ENCODE measurements at places on chromosomes 12 and 14.
A peak's percentile ranks its signal among the peaks of the same experiment; 100 is the strongest.

- DNase-seq, result no peak
These were observed 38.5 kb upstream of the SLCO1C1 start for GRCh38 chr12:20656600-20656999.

DNA sequence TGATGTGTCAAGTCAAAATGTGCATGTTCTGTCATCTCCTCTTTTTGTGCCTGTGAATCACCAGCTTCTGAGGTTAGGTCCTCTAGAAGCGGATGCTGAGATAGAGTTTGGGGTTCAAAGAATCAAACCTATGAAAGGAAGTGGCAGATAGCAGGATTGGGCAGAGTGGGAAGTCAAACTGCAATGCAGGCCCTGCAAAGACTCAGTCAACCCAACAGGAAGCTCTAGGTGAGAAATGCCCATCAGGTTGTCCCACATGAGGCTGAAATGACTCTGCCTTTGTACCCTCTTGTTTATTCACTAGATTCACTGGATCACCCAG, 4.5 kb upstream of the MIA2 start:
- DNase-seq, result no peak

- no peak for DNase-seq
These were observed 357.1 kb upstream of the MGAT4C start for GRCh38 chr12:86613311-86613710.

DNA sequence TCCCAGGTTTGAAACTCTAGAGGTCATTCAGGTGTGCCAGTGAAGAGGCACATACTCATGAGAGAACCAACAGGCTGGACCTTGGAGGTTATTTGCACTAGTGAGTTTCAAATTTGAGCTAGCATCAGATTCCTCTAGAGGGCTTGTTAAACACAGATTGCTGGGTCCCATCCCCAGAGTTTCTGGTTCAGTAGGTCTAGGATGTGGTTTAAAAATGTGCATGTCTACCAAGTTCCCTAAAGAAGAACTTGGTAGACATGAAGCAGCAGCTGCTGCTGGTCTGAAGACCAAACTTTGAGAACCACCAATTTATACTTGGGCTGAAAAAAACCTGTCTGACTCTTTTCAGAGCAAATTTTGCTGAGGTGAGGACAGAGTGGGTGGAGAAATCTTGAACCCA, 61.7 kb downstream of the SUSD6 start:
- peak; percentile 80 for DNase-seq

- DNase-seq, result no peak
These were observed 83.0 kb upstream of the FAR2 start for GRCh38 chr12:29066011-29066588.

- DNase-seq, result no peak
These were observed 138.5 kb downstream of the DICER1 start for GRCh38 chr14:95018821-95019220.

DNA sequence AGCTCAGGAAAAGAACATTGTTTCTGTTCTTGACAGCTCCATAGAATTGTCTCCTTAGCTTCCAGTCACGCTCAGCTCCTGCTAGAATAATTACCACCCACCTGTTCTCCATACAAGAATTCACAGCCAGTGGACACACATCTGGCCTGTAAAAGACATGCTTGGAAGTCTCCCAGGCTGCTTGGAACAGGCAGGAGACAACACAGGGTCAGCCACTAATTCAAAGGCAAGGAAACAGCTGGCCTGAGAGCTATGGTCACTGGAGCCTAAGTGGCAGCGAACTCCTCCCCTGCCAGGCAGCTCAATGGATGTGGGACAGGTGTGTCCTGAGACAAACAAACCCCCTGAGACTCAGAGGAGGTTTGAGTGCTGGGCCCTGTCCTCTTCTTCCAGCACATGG, 22.9 kb upstream of the LTBP2 start:
- no peak for DNase-seq

- DNase-seq, result peak; percentile 58
These were observed 20.1 kb upstream of the CCDC63 start for GRCh38 chr12:110826592-110827200.

DNA sequence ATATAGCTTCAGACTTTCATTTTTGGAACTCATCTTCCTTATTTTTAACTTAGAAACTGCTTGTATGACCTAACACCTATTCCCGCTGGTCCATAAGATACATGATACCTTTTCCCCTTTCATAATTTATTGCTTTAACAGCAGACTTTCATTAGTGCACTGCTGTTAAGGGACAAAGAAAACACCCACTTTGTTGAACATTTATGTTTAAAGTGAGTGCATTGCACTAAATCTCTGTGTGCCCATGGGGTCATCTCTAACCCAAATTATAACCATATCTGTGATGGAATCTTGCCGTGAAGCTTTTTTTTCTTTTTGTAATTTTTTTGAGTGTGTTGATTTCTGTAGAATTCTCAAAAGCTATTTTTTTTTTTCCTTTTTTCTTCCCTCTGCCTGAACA, 261.8 kb downstream of the TMTC2 start:
- no peak for DNase-seq

DNA sequence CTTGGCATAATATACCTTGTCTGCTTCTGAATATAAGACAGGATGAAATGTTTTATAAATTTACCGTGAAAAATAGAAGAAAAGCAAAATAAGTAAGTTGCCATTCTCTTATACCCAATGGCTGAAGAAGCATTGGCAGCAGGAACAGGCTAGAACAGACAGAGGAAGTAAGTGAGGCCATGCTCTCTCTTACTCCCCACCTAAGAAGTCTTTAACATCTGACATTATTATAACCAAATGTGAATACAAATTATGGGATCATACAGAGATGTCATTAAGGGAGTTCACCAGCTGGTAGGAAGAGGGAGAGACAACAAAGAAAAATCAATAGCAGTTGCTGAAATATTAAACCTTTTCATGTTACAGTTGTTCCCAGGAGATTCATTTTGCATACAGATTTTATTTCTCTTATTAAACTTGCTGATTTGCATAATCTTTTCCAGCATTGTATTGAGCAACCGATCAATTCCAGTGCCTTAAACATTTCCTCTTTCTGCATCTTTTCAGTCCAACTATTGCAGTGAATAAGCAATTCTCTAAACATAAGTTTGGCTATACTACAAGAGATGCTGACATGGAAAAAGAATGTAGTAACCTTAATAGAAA, 270.6 kb downstream of the SLC6A15 start:
- DNase-seq, result no peak

- DNase-seq, result no peak
These were observed 152.6 kb upstream of the TBX3 start for GRCh38 chr12:114836609-114837008.

- no peak for DNase-seq
These were observed 92.4 kb upstream of the TSPAN8 start for GRCh38 chr12:71250166-71250565.

GRCh38 chr12:54287261-54288157, 7.0 kb downstream of the HNRNPA1 start:
- no peak for DNase-seq

DNA sequence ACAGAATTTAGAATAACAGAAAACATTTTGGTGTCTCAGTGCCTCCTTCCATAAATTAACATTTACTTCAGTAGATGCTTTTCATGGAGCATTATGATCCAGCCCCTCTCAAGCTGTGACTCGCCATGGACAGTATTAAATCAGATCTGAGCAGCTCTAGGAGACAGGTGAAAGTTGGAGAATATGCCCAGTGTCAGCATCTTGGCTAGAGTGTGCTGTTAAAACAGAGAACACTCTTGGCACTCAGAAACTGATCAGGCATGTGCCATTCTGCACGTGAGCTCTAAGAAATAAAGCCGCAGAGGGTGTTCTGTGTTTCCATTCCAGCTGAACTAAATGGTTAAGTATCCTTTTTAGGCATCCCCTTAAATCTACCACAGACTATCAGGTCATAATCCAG, 68.0 kb downstream of the DIP2B start:
- DNase-seq, result no peak

GRCh38 chr12:105907982-105908381, 230.8 kb downstream of the NUAK1 start:
- no peak for DNase-seq

DNA sequence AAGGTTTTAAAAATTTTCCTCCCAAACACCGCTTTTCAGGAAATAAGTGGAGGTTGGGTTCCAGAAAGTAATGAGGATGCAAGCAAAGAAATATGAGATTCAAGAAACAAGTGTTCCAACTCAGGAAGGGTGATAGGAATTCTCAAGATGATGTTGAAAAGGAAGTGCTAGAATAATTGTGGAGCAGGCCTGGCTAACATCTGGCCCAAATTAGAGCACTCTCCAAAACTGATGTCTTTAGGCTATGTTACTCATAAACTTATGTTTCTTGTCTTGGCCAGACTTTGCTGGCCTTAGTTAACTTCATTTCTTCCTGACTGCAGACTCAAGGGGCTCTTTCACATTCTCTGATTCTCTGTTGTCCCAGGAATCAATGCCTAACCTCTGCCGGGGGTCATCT, 116.3 kb downstream of the TMTC3 start:
- DNase-seq, result no peak

GRCh38 chr12:115988212-115988611, 289.3 kb downstream of the MED13L start:
- no peak for DNase-seq

- DNase-seq, result no peak
These were observed 19.4 kb upstream of the CHPT1 start for GRCh38 chr12:101678081-101678480.

- DNase-seq, result peak; percentile 18
These were observed 21.4 kb upstream of the VSX2 start for GRCh38 chr14:74217672-74218448.

- DNase-seq, result no peak
These were observed 13.8 kb downstream of the KCNMB4 start for GRCh38 chr12:70379846-70380245.

DNA sequence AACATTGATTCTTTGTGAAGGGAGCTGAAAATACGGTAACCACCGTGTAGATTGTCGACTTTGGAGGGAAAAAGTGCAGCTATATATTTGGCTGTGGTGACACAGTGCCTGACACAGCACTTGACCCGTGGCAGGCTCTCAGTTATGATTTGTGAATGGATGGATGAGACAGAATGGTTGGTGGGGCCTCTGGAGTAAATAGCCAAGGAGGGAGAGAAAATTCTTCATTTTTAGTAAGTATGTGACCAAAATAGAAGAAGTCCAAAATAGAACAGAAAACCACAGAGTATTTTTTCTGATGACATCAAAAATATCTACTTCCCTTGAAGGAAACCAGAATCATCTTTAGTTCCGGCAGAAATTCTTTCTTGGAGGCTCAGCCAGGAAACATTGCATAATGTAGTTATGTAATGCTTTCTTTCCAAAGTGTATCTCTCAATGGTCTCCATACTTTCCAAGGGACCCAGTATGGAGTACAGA, 82.0 kb upstream of the WSCD2 start:
- DNase-seq, result no peak

DNA sequence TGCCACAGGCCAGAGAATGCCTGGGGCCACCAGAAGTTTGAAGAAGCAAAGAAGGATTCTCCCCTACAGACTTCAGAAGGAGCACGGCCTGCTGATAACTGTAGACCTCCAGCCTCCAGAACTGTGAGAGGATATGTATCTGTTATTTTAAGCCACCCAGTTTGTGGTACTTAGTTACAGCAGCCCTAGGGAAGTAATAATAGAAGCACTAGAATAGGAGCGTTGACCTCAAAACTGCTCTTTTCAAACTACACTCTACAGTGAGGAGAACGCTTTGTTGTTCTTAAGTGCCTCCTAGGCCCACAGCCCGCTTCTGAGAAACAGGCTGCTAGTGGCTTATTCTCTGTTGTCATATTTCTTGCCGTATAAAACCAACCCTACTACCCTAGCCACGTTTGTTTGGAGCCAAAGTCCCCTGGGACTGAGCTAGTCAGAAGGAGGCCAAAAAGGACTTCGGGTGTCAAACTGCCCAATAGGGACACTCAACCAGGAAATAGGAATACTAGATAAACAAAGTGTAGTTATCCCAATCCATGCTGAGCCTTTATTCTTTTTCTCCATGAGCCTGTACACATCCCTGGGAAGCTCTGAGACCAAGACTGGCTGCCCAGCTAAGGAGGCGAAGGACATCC, 38.5 kb upstream of the FRS2 start:
- no peak for DNase-seq

DNA sequence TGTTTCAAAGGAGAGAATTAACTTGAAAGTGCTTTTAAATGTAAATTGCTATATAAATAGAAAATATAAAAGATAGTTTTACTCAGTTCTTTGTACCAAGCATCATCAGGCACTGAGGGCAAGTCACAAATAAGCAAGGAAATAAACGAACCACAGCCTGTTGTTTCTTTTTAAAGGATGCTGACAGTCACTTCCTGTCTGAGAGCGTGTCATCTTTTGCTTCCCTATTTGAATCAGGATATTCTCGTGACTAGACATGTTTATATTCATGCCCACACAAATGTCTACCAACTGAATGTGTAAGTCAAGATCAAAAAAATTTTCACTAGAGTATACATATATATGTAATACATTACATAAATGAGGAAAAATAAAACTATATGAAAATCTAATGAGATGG, 31.4 kb upstream of the SLC2A13 start:
- peak; percentile 84 for DNase-seq

GRCh38 chr12:47717443-47718193, 7.7 kb downstream of the ENDOU start:
- peak; percentile 94 for DNase-seq

DNA sequence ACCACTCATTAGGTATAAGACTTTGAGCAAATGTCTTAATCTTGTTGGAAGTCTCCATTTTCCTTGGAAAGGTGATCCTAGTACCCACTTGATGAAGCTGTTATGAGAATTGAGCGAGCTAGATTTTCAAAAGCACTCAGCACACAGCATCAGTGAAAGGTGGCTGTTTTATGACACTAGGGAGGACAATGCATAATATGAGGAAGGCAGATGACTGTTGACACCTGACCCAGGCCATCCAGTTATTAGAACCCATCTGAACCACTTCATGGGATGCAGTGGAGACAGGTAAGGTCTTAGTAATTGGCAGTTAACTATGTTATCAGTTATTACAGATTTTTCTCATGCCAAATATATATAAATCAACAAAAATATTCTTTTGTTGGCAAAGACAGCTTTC, 369.9 kb upstream of the PDE3A start:
- DNase-seq, result no peak

GRCh38 chr12:68375756-68376695, 43.9 kb upstream of the MDM1 start:
- no peak for DNase-seq

DNA sequence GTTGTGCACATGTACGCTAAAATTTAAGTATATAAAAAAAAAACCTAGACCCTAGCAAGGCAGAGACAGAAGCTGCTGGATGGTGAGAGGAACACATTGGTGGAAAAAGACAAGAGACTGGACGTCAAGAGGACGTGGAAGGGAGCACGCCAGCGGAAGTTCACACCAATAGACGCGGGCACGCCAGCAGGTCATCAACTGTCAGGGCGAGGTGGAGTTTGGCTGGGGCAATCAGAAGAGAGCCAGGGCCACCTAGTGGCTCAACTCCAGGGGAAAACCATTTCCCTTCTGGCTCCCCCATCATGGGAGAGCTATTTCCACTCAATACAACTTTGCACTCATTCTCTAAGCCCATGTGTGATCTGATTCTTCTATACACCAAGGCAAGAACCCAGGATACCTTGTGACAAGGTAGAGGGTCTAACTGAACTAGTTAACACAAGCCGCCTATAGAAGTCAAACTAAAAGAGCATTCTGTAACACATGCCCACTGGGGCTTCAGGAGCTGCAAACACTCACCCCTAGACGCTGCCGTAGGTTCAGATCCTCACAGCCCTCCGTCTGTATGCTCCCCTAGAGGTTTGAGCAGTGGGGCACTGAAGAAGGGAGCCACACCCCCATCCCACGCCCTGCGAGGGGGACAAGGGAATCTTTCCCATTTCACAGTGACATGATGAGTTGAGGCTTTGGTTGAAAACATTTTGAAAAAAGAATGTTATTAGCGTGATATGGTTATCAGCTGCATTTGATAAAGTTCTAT, 702.7 kb downstream of the TMTC2 start:
- no peak for DNase-seq

- DNase-seq, result no peak
These were observed 26.3 kb downstream of the PDE6H start for GRCh38 chr12:14999021-14999694.

Data from bone marrow (tissue), 2 donors.